Airway epithelial cell (primary cell): ENCODE measurements at places on chromosomes 2 and 18. TPM values are rescaled to one million over a fixed set of nuclear protein-coding genes. Genes with fewer than 3 reads are reported as not detected.

RESP18 gene
- not detected in 2 replicates for total RNA-seq

FBXO48 gene
- total RNA-seq: 0.28 and 0.56 TPM in 2 replicates

MAP3K19 gene
- not detected in 2 replicates for total RNA-seq

NPHP1 gene
- total RNA-seq: 4.1 and 5.0 TPM in 2 replicates

CD8B2 gene
- not detected in 2 replicates for total RNA-seq

TMEM169 gene
- 0.07 and 3.2 TPM in 2 replicates for total RNA-seq

SERPINB2 gene
- 205 and 218 TPM in 2 replicates for total RNA-seq

SPAST gene
- 12.6 and 15.9 TPM in 2 replicates for total RNA-seq

ABCA12 gene
- 9.7 and 16.0 TPM in 2 replicates for total RNA-seq

FER1L5 gene
- total RNA-seq: 0.21 TPM in 1 of 2 replicates, not detected in the other

DYNAP gene
- 0.14 TPM in 1 of 2 replicates, not detected in the other for total RNA-seq

UGT1A8 gene
- 0.37 and 0.56 TPM in 2 replicates for total RNA-seq

GPBAR1 gene
- total RNA-seq: 0.56 TPM in 1 of 2 replicates, not detected in the other

COL4A4 gene
- total RNA-seq: 0.05 and 0.07 TPM in 2 replicates

SCN7A gene
- total RNA-seq: not detected in 2 replicates

SERPINB12 gene
- total RNA-seq: 0.28 TPM in 1 of 2 replicates, not detected in the other

ANKRD30B gene
- not detected in 2 replicates for total RNA-seq

CHRND gene
- not detected in 2 replicates for total RNA-seq

GNLY gene
- not detected in 2 replicates for total RNA-seq

SCYGR2 gene
- total RNA-seq: not detected in 2 replicates

MARCHF4 gene
- 0.42 and 0.85 TPM in 2 replicates for total RNA-seq

GKN2 gene
- not detected in 2 replicates for total RNA-seq

EFR3B gene
- total RNA-seq: 0.23 and 0.28 TPM in 2 replicates

ALPG gene
- not detected in 2 replicates for total RNA-seq

ANKZF1 gene
- total RNA-seq: 22.5 and 24.5 TPM in 2 replicates

RGPD4 gene
- total RNA-seq: not detected in 2 replicates

SLC4A5 gene
- total RNA-seq: 0.14 TPM in 1 of 2 replicates, not detected in the other
